CD8-positive, alpha-beta memory T cell (primary cell): ENCODE measurements at places on chromosomes 5 and 9.

GRCh38 chr5:7849681-7850394 lies 1.1 kb downstream of the CFAP90 start:
- H3K27ac ChIP-seq = no peak overlapping the region
- DNase-seq = no peak

GRCh38 chr9:84070590-84070989 lies 90.0 kb downstream of the RMI1 start:
- no peaks in the 10 kb centered on the region for H3K27me3 ChIP-seq
- H3K4me1 ChIP-seq = no peaks in the 10 kb centered on the region
- H3K4me3 ChIP-seq = no peak overlapping the region
- DNase-seq = no peak
- no peak overlapping the region for H3K27ac ChIP-seq

- no peaks in the 10 kb centered on the region for H3K27me3 ChIP-seq
- peaks cover 90% of the 10 kb centered on the region for H3K36me3 ChIP-seq
- H3K4me1 ChIP-seq = peaks cover 23% of the 10 kb centered on the region
- H3K27ac ChIP-seq = no peak overlapping the region
- no peak for DNase-seq
Measured at GRCh38 chr5:170252720-170253350, 20.1 kb downstream of the C5orf58 start.

- no peaks in the 10 kb centered on the region for H3K4me1 ChIP-seq
- H3K36me3 ChIP-seq = no peaks in the 10 kb centered on the region
- H3K27me3 ChIP-seq = no peaks in the 10 kb centered on the region
- DNase-seq = no peak
- H3K4me3 ChIP-seq = no peak overlapping the region
Measured at GRCh38 chr5:176886336-176887251, 12.6 kb downstream of the HK3 start.

DNA sequence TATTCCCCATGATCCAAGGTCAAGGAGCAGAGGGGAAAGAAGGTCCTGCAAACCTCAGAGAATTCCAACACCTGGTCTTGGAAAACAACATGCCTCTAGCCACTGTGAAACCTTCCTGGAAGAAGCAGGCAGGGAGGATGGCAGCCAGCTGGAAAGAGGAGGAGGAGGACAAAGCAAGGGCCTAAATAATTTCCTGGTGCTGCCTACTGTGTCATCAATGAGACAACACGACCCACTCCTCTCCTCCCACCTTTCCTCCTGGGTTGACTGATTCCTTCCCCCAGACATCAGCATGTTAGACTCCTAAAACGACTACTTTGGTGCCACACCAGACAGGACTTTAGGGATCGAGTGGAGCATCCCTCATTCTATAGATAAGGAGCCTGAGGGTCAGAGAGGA lies 78.8 kb downstream of the KLHL3 start:
- no peaks in the 10 kb centered on the region for H3K4me1 ChIP-seq
- H3K27ac ChIP-seq = no peak overlapping the region
- no peaks in the 10 kb centered on the region for H3K36me3 ChIP-seq
- no peak overlapping the region for H3K4me3 ChIP-seq
- H3K27me3 ChIP-seq = no peaks in the 10 kb centered on the region

GRCh38 chr5:35264509-35264908 lies 34.2 kb upstream of the PRLR start:
- no peak for DNase-seq
- H3K4me3 ChIP-seq = no peak overlapping the region
- no peaks in the 10 kb centered on the region for H3K4me1 ChIP-seq
- H3K27ac ChIP-seq = no peak overlapping the region
